ENCODE measurements at places on chromosomes 6 and 20. TPM values are rescaled to one million over a fixed set of nuclear protein-coding genes. Genes with fewer than 3 reads are reported as not detected.

PPP1R14C gene
- total RNA-seq: 1.4 TPM

- H3K27ac ChIP-seq: no peak overlapping the region
- DNase-seq: peak; percentile 80
- H3K27me3 ChIP-seq: no peaks in the 10 kb centered on the region
- peaks cover 15% of the 10 kb centered on the region for H3K4me1 ChIP-seq
Measured at GRCh38 chr6:146913842-146914488, 290.3 kb upstream of the STXBP5 start.

PARD6B gene
- 29.2 TPM for total RNA-seq

- H3K4me1 ChIP-seq: no peaks in the 10 kb centered on the region
- no peak overlapping the region for H3K27ac ChIP-seq
- no peaks in the 10 kb centered on the region for H3K36me3 ChIP-seq
- DNase-seq: no peak
- no peak overlapping the region for H3K4me3 ChIP-seq
- H3K27me3 ChIP-seq: no peaks in the 10 kb centered on the region
Measured at GRCh38 chr6:124433387-124434160, 528.7 kb upstream of the RNF217 start.

GRCh38 chr6:160428069-160428430, 79.9 kb downstream of the SLC22A3 start:
- no peak overlapping the region for H3K27ac ChIP-seq
- no peak overlapping the region for H3K4me3 ChIP-seq

DNA sequence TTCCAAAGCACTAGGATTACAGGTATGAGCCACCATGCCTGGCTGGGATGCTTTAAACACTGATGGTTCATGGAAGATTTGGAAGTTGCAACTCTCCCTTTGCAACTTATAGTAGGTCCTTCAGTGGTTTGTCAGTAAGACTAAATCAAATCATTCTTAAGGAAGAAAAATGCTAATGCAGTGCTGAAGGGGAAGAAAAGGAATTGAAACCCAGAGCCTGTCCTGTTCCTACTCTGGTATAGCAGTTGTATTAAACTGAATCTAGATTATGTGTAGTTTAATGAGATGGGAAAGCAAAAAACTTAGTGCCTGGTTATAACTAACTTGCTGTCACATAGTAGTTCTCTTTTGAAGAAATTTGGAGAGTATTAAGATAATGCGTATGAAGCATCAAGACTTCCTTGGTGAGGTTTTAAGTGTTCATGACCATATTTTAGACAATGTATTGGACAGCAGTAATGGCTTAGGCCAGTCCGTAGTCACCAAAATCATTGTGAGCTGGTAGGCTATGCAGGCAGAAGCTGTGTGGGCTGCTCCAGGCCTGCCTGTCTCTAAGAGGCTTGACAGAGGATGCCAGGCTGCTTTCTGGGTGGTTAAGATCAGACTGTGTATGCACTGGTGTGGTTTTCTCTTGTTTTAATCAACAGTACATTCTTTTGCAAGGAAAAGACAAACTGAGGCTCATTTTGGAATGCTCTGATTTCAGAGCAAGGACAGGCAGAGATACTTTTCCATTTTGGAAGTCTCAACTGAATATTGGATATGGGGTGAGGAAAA, 14.0 kb downstream of the PAQR8 start:
- no peak overlapping the region for H3K4me3 ChIP-seq
- no peaks in the 10 kb centered on the region for H3K4me1 ChIP-seq
- H3K36me3 ChIP-seq: no peaks in the 10 kb centered on the region
- H3K27ac ChIP-seq: no peak overlapping the region
- no peaks in the 10 kb centered on the region for H3K27me3 ChIP-seq
- DNase-seq: no peak

GRCh38 chr6:151705993-151706733, 101.3 kb upstream of the ESR1 start:
- no peaks in the 10 kb centered on the region for H3K4me1 ChIP-seq
- H3K4me3 ChIP-seq: no peak overlapping the region
- H3K27me3 ChIP-seq: no peaks in the 10 kb centered on the region
- H3K27ac ChIP-seq: no peak overlapping the region
- no peaks in the 10 kb centered on the region for H3K36me3 ChIP-seq
- DNase-seq: no peak
